NCI-H1092 (cell line): ENCODE measurements at places on chromosomes 13 and 19.

DNA sequence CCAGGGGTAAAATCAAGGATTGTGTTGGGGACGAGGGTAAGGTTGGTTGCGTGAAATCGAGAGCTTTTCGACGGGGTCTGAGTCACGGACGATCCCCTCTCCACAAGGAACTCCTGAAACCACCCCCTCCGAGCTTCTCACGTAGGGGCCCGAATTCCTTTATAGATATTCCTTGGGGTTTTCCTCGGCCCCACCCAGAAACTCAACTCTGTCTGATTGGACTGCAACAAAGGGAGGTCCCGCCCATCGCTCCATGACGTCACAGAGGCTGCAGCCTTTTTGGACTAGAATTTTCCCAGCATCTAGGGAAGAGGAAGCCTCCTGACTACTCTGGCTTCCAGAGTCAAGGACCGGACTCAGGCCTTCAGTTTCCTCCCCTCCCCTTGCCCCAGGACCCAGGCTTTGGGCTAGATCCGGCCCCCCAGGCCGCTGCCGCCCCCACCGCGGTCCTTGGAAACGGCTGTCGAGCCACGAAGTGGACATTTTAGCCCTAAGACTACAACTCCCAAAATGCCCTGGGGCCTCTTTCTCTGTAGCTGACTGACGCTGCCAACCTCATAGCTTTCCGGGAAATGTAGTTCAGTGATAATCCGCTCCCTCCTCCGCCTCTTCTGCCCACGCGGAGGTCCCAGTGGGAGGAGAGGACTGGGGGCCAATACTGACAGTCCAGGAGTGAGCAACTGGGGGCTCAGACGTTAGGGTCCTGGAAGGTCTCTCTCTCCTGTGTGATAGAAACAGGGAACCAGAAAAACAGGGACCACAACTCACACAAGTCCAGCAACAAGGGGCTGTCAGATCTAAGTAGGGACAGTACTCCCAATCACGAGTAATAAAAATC, at the start of gene IZUMO1:
TSS of gene IZUMO1 (minus strand) at position 172 of the 838 bp plus-strand sequence. CDS start 1,050 bp downstream, outside the sequence.
- no peak for DNase-seq

- no peak for DNase-seq
These were observed 1.5 kb downstream of the CEBPA start for GRCh38 chr19:33300894-33301143.

GRCh38 chr19:48588670-48589401, 17.7 kb upstream of the SPACA4 start:
- peak; percentile 56 for DNase-seq

DNA sequence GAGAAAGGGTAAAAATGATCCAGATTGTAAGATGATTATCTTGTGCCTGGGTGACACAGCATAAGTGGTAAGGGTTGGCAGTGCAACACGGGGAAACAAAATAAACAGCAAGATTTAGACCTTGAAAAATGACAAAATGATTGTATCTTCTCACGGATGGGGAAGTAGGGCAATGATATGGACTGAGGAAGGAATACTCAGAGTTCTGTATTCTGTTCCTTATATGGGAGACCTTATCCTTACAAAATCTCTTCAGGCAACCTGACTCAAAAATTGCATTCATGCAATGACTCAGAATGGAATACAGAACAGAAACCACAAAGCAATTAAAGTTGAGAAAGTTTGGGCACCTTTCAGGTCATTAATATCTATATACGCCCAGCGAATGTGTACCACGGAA, 149.0 kb downstream of the HS6ST3 start:
- no peak for DNase-seq

- DNase-seq: no peak
These were observed 13.4 kb downstream of the CEACAM21 start for GRCh38 chr19:41589371-41589770.

GRCh38 chr19:42197375-42197817, 20.1 kb downstream of the DEDD2 start:
- no peak for DNase-seq

- DNase-seq: no peak
These were observed 22.3 kb downstream of the TEX29 start for GRCh38 chr13:111342721-111343120.

- no peak for DNase-seq
These were observed 76.9 kb downstream of the TEX29 start for GRCh38 chr13:111397202-111397880.

DNA sequence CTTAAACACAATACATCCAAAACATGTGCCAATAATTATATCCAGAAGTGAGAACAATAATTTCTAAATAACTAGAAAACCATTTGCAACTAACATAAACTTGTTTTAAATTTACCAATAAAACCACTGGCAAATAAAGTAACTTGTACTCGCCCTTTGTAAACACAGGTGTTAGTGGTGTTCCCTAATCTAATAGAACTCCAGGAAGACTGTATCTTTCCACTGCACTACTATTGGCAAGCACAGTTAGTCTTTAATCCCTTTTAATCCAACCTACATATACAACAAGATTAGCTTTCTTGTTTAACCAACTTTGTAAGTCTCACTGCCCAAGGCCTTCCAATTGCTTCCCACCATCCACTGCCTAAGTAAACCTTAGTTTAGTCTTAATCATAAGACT, 79.5 kb downstream of the PCDH9 start:
- DNase-seq: no peak

- DNase-seq: no peak
These were observed 10.8 kb downstream of the C19orf44 start for GRCh38 chr19:16506961-16507360.

GRCh38 chr19:31613683-31614219, 264.5 kb upstream of the TSHZ3 start:
- no peak for DNase-seq

DNA sequence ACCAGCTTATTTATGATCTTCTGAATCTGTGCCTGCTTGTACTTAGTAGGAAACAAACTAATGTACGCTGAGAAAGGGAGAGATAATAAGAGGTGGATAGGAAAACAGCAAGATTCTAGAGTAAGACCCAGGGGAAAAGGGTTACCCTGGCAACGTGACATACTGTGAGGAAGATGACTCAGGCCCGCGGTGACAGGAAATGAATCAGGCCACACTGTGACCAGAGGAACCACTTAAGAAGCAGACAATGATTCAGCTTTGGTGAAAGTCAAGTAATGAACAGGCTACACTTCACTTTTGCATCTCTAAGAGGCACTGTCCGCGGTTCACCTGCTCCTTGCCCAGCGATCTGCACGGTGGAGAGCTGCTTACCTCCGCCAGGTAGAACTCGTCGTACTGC, 158.2 kb downstream of the NALCN start:
- no peak for DNase-seq

DNA sequence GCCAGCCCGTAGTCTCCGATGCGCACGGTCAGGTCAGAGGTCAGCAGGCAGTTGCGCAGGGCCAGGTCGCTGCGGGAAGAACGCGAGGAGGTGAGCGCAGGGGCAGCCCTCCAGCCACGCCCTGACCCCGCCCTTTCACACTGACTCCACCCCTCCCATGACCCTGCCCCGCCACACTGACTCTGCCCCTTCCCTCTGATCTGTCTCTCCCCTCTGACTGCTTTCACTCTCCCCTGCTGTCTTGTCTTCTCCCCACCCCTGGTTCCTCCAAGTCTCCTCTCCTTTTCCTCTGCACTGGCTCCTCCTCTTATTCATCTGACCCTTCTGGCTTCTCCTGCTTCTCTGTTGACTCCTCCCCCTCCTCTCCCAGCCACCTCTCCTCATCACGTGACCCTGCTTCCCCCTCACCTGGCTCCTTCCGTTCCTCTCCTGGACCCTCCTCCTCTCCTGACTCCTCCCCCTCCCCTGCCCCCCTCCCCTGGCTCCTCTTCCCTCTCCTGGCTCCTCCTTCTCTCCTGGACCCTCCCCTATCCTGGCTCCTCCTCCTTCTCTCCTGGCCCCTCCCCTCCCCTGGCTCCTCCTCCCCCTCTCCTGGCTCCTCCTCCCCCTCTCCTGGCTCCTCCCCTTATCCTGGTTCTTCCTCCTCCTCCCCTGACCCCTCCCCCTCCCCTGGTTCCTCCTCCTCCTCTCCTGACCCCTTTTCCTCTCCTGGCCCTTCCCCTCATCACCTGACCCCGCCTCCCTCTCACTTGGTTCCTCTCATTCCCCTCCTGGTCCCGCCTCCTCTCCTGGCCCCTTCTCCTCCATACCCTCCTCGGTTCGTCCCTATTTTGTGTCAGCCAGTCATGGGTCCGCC, 9.9 kb downstream of the LMTK3 start:
- DNase-seq: no peak

- no peak for DNase-seq
These were observed 3.0 kb downstream of the TRPM4 start for GRCh38 chr19:49160450-49161189.

- DNase-seq: no peak
These were observed 98.4 kb downstream of the WDFY2 start for GRCh38 chr13:51682686-51683085.

DNA sequence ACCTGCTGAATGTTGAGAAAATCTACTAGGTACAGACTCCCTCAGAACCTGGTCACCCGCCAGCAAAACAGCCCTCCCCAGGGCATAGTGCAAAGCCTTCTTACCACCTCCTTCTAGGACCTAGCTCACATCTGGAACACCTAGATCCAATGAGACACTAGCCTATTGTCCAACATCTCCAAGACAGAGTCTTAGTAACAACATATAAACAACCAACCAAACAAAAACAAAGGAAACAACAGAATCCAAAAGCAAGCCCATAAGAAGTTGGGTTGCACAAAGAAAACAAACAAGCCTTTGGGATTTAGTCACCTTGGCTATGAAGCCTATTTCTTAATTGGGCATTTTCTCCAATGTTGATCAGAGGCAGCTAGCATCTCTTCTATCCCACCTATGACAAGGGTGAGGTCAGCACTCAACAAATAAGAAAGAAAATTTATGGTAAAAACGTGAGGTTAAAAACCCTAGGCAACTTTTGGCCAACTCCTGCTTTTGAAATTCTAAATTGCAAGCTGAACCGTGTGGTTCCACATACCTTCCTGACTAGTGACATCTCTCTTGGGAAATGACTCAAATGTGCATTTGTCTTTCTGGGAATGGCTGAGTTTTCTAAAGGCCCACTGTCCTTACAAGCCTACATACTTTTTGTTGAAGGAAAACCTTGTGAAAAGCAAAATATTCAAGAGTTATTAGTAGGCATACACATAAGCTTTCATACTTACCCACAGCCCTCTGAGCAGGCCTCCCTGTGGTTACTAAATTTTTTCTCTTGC, 66.7 kb downstream of the FAM216B start:
- DNase-seq: no peak

DNA sequence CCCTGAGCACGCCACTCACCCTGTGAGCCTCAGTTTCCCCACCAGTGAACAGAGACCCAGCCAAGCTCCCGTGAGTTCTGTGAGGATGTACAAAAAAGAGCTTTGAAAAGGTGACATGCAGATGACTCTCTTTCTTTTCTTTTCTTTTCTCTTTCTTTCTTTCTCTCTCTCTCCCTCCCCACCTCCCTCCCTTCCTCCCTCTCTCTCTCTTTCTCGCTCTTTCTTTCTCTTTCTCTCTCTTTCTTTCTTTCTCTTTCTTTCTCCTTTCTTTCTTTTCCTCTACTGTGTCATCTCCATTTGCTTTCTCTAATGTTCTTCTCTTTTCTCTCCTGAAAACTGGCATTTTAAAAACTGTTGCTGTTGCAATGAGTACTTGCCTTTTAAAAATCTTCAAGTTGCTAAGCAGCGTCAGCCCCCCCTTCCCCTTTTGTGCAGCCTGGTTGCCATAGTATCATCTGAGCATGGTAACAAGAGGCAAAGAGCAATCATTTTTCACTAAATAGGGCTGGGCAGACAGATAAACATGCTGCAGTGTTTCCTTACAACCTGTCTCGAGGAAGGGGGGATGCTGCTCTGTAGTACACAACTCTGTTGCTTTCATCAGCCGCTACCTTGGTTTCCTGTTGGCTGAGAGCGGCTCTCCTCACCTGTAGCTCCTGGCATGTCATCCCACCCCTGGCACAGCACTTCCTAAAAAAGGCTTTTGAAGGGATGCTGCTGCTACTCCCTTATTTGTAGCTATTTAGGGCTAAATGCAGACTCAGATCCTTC, 108.7 kb upstream of the MBNL2 start:
- peak; percentile 28 for DNase-seq

GRCh38 chr19:54307389-54308020, 5.5 kb downstream of the LILRA5 start:
- no peak for DNase-seq

DNA sequence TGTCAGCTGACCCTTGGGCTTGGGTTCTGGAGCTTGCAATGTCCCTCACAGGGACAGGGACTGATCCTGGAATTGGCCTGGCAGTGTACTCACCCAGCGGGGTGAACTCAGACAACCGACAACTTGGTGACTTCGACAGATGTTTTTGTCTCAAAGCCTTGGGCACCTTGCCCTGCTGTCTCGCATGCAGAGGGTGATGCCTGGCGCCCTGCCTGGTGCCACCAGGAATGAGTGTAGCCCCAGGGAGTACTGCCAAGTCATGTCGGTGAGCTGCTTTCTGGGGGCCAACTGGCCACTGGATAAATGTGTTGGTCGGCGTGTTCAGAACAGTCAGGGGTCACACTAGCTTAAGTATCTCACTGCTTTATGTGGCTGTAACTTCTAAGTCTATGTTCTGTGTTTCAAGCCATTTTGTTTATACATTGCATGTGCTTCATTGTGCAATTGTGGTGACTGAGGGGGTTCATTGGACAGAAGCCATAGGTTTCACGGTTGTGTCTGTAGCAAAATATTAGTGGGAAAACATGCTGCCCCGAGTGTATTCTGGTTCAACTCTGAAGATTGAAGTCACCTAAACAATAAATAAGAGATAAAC, 96.3 kb upstream of the TNFSF11 start:
- no peak for DNase-seq

GRCh38 chr19:43765109-43765876, 10.5 kb upstream of the SMG9 start:
- DNase-seq: no peak

DNA sequence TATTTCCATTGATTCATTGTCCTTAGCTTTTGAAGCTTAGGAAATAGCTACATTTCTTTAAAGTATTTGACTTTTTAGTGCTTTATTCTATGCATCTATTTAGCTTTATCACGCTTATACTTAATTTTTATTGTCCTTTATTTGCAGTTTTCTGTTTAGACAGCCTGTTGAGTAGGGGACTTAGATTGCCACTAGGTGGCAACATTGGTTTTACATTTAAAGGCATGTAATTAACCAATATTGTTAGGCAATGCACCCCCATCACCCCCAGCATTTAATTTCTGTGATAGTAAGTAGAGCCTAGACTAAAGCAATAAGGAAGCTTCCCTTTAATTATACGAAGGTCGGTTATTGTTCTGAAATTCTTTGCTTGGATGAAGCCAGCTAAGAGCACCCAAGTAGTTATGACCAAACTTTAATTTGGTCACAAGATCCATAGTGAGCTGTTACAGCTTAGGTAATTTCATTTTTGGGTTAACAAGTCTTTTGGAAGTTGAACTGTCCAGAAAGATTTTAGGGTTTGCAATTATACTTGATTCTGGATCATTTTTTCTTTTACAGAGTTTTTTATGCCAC, 36.5 kb downstream of the B3GLCT start:
- no peak for DNase-seq

DNA sequence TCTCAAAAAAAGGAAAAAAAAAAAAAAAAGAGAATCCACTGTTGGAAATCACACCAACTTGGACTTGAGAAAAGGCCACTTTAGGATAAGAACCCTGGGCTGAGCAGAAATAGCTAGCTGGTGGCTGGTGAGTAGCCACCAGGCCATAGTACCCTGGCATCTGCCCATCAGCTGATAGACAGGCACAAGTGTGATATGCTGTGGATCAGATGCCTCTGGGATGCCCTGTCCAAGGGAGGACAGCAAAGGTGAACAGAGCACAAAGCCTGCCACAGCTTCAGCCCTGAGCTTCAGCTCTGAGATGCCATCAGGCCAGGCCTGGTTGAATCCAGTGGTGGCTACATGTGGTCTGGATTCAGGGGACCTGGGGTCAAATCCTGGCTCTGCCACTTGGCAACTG, 8.7 kb downstream of the SIRT2 start:
- no peak for DNase-seq
